Activated T-cell treated with anti-CD3 and anti-CD28 coated beads, Interleukin-2, amount 50 U/mL, for 4 hours (primary cell): ENCODE measurements at places on chromosomes 7 and 10. TPM values are rescaled to one million over a fixed set of nuclear protein-coding genes. Genes with fewer than 3 reads are reported as not detected.

Gene CCM2
- total RNA-seq: 36.6 TPM

Gene CFTR
- total RNA-seq: 0.05 TPM

- DNase-seq: no peak
Measured at GRCh38 chr10:42997151-42997848, 79.6 kb upstream of the RET start.

DNA sequence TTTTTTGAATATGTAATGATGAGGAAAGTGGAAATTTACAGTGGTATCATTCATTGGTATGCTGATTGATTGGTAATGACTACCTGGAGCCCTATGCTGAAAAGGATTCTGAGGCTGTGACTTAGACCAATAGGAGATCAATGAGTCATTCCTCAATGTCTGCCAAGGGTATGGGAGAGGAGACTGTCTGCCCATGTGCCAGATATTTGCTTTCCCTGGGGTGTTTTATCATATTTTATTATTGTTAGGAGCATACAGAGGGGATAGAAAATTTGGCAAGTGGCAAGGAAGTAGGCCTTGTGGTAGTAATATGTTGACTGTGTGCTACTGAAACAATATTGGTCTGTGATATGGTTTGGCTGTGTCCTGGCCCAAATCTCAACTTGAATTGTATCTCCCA lies 54.8 kb downstream of the ASAH2B start:
- DNase-seq: no peak

DNA sequence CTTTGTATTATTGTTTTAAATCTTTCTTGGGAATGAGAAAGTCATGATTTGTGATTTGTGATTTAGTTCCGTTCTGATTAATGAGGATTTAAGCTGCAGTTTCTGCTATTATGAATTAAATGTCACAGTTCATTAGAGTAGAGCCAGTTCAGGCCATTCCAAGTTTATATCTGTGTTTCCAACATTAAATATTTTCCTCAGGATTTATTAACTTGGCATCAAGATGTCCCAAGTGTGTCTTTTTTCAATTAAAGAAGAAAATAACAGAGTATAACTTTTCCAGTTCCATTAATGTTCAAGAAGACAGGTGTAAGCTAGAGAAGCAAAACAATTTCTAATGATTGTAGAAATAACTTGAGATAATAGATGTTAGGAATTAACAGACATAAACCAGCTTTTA lies 1183.2 kb upstream of the CELF2 start:
- DNase-seq: no peak

- no peak for DNase-seq
Measured at GRCh38 chr7:147415991-147416390, 1174.6 kb upstream of the C7orf33 start.

Gene ANKRD61
- total RNA-seq: 0.16 TPM

Gene TEX47
- not detected for total RNA-seq

DNA sequence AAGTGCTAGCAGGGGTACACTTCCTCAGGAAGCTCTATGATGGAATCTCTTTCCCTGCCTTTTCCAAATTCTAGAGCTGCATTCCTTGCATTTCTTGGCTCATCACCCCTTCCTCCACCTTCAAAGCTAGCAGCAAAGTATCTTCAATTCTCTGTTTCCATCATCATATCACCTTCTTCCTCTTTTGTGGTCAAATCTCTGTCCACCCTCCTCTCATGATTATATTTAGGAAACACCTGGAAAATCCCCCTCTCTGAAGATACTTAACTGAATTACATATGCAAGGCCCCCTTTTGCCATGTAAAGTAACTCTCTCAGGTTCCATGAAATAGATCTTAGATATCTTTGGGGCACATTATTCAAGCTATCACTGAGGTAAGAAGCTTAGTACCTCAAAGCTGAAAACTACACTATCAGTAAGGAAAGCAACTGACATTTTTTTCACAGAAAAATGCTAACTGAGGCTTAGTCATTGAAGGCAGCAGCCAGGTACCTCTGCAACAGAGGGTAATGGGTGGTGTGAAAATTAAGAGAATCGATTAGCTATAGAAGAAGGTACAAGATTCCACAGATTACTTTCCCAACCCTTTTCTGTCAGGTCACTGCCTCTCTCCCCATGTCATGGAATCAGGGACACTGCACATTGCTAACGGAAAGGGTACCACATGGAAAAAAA lies 197.3 kb downstream of the MACC1 start:
- DNase-seq: no peak

DNA sequence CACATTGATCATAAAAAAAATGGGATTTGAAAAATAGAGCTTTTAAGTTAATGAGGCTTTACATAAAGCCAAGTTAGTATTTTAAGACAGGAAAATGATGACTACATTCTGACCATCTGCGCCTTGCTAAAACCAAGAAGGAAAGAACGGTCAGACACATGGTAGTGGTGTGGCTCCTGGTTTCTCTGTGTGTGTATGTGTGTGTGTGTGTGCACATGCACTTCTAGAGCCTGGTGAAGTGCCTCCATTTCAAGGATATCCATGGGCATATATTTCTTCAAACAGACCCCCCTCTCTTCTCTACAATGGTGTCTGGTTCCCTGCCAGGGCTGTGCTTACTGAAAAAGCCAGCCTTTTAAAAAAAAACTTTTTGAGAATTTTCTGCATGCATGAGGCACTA lies 80.9 kb downstream of the FRMPD2 start:
- DNase-seq: no peak

DNA sequence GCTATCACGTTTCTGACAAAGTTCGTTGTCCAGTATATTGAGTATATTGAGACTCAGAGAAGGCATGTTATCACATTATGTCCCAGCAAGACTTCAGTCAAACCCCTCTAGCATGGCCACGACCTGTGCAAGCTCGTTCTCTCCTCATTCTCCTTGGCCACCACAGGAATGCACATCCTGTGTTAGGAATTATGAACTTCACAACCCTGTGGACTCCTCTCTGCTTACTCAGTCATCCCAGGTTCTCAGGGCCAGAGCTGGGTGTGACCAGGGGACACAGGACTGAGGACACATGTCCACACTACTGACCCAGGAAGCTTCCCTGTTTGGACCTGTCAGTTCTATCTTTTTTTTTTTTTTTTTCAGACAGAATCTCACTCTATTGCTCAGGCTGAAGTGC lies 4.4 kb downstream of the SH2D4B start:
- DNase-seq: no peak

Gene GIMAP8
- 3.5 TPM for total RNA-seq

Gene TSPAN15
- total RNA-seq: 0.86 TPM

Gene SLC29A3
- total RNA-seq: 5.5 TPM

Gene SLC13A4
- total RNA-seq: not detected

Gene GHRHR
- total RNA-seq: not detected

DNA sequence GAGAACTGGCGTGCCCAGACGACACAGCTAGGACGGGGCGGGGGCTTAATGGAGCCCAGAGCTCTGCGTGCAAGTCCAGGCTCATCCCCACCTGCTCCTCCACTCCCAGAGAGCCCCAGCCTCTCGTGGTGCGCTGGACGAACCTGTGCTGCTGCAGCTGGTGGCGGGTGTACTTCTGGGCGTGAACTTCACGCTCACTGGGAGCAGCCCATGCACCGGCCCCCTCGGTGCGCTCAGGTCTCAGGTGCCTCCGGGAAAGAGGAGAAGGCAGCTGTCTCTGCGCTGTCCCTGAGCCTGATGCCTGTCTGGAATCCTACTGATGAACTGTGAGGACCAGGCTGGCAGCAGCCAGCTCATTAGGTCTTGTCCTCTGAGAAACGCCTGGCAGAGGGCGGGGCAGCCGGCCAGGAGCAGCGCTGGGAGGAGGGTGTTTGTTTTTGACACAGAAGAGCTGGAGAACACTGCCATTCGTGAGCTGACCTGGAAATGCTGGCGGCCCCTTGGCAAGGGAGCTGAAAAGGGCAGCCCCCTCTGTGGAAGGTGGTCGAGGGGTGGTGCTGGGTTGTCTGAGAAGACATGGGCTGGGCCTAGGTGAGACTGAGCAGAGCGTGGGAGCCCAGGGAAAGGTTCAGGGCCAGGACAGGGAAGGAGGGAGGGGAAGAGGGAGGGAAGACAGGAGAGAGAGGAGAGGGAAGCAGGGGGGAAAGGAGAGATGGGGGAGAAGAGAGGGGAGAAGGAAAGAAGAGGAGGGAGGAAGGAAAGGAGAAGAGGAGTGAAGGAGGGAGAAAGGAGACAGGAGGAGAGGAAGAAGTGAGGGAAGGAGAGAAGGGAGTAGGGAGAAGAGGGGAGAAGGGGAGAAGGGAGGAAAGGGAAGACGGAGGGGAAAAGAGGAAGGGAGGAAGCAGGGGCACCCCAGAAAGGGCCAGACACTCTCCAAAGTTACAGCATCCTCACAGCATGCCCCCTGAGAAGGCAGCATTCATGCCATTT lies 53.5 kb upstream of the TNS3 start:
- DNase-seq: no peak

DNA sequence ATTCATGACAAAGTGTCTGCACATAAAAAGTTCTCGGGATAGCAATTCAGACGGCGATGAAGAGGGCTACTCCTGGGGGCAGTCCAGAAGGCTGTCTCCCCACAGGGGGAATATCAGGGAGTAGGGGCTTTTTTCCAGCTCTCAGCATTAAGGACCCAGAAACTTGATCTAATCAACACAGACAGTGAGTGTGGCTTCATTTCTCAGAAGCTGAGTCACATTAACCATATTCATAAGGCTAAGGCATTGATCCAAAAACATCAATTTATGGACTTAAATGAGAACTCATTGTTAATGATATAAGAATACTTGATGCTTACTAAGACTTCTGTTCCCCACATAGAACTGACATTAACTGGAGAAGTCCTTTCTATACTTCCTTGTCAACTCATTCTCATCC lies 87.5 kb upstream of the AOAH start:
- no peak for DNase-seq

DNA sequence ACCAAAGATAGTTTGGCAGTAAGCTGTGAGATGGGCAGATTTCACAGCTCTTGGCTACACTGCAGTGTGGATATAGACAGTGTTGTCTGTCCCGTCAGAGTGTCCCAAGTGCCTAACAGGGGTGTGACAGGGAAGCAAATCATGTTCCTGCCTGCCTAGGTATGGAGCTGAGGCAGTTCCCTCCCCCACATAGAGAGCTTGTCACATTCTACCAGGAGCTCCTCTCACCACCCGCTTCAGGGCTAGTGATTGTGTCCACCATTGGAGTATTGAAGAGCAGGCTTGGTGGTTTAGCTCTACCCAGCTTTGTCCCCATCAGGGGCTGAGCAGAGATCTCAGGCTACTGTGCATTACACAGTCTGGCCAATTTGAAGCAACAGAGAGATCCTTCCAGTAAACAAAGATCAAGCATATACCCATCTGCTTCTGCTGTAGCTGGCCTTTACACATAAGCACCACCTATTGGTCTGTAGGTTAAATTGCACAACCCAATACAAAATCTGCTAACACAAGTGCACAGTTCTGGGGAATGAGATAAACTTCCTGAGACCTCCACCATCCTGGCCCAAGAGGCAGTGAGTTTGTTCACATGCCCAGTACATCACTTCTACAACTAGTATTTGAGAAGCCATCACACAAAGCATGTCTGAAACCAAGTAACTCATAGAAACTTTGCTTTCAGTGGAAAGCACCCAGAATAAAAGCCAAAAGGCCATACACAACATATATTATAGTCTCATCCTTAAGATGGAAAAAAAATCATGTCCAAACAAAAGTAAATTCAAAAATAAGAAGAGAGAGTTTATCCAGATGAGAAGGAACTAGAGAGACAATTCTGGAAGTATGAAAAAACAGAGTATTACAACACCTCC lies 67.3 kb downstream of the GLCCI1 start:
- DNase-seq: no peak

DNA sequence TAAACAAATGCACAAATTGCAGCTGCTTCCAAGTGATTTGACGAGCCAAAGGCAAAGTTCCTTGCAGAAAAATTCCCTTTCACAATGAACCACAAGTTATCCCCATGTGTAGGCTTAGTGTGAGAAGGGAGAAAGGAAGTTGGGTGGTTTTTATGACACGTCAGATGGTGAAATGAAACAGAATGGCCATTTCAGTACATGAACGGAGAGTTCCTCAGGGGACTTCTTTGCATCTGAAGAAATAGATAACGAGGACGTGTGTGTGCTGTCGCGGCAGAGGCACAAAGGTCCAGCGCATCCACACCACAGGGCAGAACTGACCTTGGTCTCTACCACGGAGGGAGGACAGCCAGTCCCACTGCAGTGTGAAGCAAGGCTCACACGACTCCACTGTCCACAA lies 135.9 kb downstream of the PAXIP1 start:
- no peak for DNase-seq

Gene SPDYE2B
- total RNA-seq: not detected

Gene FFAR4
- total RNA-seq: not detected

GRCh38 chr7:81296726-81297125 lies 377.9 kb upstream of the SEMA3C start:
- DNase-seq: no peak

GRCh38 chr7:19455623-19456022 lies 253.2 kb downstream of the POLR1F start:
- DNase-seq: no peak

- no peak for DNase-seq
Measured at GRCh38 chr7:149409895-149410294, 51.0 kb downstream of the ZNF777 start.
